GM13976 (cell line): ENCODE measurements at places on chromosomes 2 and 18.

GRCh38 chr2:690799-691198 is 13.6 kb upstream of the TMEM18 start:
- DNase-seq = no peak

DNA sequence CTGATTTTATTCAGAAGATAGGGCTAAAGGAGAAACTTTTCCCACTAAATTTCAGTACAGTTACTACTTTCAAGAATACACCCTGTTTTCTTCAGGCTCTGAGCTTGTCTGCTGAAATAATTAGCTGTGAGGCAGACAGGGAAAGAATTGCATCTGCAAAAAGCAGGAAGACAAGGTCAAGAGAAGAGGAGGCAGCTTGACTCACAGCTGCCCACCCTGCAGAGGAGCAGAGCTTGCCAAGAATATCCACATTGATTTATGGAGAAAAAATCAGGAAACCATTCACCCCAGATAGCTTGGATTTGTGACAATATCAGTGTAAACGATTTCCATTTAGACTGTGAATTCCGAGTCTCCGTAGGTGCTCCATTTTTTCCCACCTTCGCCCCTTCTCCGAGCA is 49.0 kb downstream of the ACTR2 start:
- DNase-seq = no peak

GRCh38 chr2:240990266-240990529 is 8.2 kb upstream of the SNED1 start:
- no peak for DNase-seq

- DNase-seq = peak; percentile 37
These were observed 15.4 kb downstream of the PPM1B start for GRCh38 chr2:44184106-44184505.

- DNase-seq = no peak
These were observed 133.8 kb downstream of the MAIP1 start for GRCh38 chr2:200089040-200089755.

DNA sequence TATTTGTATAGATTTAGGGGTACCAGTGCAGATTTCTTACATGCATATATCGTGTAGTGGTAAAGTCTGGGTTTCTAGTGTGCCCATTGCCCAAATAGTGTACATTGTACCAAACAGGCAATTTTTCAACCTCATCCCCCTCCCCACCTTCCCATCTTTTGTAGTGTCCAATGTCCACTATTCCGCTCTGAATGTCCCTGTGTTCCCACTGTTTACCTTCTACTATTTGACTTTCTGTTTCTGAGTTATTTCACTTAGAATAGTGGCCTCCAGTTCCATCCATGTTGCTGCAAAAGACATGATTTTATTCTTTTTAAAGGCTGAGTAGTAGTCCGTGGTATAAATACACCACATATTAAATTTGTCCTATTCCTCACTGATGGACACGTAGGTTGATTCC is 132.9 kb downstream of the FTCDNL1 start:
- DNase-seq = no peak

GRCh38 chr2:10678225-10678624 is 11.6 kb downstream of the NOL10 start:
- no peak for DNase-seq

DNA sequence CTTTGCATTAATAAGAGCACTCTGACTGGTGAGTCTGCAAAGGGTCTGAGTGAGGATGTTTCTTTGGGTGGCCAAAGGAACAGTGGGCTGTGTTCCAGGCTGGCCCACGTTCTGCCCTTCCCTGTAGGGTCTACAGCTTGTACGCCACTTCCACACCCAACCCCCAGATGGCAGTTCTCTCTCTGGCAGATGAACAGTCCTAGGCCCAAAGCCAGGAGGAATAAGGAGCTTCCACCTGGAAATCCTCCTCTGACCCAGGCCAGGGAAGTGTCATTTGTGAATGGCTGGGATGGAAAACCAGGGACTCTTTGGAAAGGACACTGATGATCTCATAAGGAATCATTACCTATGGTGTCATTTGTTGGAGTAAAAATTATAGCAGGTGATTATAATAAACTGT is 6.6 kb downstream of the OTOF start:
- no peak for DNase-seq

DNA sequence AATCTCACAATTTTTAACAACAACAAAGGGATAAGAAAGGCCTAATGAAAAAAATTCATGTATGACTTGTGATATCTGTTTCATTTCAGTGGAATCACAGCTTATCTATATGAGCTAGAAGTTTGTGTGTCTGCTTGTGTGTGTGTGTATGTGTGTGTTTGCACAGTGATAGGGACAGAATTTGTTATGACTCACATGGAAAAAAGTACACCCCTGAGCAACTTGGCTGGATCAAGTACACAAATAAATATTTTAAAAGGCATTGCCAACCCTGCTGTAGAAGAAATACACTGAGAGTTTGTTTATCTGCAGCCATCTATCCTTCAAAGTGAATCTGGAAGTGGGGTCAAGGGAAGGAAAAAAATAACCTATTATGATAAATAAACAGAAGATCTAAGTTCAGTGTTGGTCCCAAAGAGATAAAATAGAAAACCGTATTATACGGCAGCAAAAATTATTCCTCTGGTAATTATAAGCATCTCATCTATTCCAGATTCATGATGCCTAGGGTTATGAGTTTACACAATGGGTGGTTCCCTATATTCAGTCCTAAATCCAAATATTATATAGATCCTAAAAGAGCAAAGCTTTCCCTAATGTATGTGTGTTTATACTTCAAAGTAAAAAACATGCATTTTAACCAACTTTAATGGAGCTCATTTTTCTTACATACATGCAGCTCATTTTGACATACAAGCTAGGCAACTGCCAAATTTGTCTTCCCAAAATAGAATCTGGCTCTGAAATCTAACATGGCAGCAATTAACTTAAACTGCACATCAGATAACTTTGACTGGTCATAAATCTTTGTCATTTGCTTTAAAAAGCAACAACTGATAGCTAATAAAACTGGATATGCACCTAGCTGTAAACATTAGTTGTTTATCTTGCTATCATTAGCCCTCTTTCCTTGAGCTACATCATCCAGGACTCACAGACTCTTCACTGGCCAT is 420.6 kb downstream of the IRS1 start:
- DNase-seq = no peak
